GOT3 (cell line): ENCODE measurements at places on chromosomes 16 and 17.

DNA sequence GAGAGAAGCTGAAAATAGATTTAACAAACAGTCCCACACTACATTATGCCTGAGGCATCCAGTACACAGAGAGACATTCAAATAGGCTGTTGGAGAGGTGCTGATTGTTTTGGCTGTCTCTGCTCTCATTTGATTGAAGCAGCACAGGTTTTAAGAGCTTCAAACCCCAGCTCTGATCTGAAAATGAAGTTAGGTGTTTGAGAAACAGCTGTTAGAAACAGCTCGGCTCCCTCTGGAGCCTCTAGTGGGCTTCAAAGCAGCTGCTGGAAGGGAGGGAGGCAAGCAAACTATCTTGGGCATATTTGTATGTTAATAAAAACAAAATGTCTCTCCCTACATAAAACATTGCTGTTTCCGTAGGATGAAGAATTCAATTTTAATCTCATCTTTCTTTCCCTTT, 607.3 kb upstream of the GOT2 start:
- no peak for DNase-seq

- no peak for DNase-seq
Measured at GRCh38 chr16:56953006-56953405, 8.7 kb upstream of the CETP start.

DNA sequence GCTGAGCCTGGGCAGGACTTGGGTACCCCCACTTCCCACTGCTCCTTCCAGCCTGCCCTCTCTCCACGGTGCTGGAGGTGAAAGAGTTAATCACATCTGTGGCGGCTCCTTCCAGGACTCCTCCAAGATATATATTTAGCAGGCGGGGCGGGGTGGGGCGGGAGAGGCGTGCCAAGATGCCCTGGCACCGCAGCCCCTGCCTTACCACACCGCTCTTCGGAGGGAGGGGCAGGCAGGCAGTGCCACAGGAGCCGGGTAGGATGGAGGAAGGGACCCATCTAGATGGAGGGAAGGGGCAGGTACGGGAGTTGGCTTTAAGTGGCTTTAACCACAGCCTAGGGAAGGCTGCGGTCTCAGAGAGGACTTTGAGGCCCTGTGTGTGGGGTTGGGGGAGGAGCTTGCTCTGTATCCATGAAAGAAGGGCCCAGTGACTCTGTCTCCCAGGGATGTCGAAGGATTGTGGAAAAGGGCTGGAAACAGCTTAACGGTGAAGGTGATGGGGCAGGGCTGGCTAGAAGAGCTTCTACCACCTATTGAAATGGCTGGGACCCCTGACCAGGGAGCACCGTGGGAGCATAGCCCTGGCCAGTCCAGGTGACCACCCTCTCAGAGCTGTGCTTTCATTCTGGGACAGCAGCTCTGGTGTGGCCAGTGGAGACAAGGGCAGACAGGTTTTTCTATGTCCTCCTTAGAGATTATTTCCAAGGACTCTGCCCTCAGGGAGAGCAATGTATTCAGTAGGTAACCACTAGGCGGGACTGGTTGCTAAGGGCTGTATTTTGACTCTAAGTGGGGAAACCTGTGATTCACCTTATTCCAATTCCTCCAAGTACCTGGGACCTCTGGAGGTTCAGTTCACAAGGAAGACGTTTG, 13.0 kb downstream of the GPR142 start:
- no peak for DNase-seq

DNA sequence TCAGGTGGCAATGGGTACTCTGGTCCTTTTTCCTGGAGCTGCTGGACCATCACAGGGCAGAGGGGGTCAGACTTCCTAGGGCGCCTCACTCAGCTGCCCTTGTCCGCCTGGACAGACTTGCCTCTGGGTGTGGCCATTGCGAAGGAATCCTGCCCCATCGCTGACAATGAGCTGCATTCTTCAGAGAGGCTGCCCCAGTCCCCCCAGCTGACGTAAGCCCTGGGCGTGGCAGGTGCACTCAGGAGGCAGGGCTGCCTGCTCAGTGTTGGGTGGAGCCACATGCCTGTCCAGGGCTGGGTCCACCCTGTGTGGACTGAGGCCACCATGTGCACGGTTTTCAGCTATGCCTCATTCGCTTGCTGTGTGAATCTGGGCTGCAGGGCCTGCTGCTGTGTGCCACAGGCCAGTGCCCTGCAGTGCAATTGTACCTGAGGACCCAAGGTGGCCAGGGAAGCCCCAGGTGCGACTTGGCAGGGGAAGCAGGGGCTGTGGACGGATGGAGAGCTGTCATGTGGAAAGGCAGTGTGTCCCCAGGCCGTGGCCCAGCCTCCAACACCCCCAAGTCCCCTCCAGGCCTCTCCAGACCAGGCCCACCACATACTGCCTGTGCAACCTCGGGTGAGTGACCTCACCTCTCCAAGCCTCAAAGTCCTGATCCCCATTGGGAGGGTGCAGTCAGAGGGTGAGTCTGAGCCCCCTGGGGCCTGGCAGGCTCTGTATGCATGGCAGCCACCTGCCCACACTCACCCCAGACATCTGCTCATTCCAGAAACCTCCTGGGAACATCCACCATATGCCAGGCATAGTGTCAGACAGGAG, 14.0 kb upstream of the MPRIP start:
- no peak for DNase-seq

GRCh38 chr16:88783391-88784073, 1.5 kb downstream of the PIEZO1 start:
- DNase-seq, result no peak

- no peak for DNase-seq
Measured at GRCh38 chr16:58733248-58733670, 857 bp downstream of the GOT2 start.

DNA sequence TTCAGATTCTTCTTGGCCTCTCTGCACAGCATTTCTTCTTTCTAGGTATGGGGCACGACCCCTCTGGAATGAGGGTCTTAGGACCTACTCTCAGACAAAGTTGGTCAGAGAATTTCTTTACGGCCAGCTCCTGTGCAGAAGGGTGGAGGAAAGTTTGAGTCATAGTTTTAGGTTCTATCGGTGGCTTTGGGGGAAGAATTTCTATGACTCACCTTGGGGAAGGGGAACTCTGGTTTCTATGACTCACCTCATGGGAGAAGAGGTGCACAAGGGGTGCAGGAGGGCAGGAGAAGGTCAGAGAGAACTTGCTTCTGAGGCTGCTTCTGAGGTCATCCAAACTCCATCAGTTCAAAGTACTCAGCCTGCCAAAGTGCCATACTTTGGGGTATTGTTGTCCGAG, 2.5 kb upstream of the ABCC12 start:
- no peak for DNase-seq

DNA sequence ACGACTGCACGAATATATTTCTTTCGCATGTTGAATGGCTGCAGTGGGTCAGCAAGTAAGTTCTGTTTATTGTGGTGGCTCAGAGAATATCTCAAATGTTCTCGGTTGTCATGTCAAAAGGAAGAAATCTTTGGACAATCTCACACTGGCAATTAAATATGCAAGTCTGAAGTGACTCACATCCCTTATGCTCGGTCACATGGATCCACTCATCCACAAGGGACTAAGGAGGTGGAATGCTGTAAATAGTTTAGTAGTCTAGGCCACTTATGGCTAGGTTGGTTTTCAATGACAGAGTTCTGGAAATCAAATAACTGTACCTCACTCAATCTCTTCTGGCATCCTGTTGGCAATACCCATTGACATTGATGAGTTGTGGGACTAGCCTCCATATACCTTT, 33.0 kb upstream of the PMP22 start:
- no peak for DNase-seq
